Neuronal stem cell (in vitro differentiated cells): ENCODE measurements at places on chromosomes 7 and 10.
A peak's percentile ranks its signal among the peaks of the same experiment; 100 is the strongest.

- no peak for DNase-seq
These were observed 623.2 kb downstream of the GATA3 start for GRCh38 chr10:8677642-8678041.

DNA sequence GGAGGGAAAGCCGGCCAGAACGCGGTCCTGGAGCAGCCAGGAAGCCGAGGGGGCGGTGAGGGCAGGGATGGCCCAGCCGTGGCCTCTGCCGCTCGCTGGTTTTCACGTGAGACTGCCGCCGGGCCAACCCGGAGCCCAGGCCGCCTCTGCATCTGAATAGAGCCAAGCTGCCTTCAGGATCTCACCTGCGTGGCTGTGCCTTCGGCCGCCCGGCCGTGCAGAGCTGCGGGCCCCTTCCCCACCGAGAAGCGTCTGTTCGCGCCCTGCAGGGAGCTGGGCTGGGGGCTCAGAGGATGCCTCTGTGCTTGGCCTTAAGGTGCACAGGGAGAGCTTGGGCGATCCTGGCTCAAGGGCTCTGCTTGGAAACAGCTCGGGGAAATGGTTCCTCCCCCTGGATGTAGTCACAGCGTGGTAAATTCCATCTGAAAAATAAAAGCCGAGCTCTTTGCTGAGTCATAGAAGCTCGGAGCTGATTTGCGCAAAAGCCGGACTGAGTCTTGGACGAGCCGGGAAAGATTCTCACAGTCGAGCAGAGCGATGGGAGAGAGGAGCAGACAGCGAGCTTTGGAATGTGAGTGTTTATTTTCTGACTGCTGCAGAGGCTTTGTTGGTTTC lies at the start of gene JAKMIP3:
Gene JAKMIP3 (plus strand): TSS at position 456 of the 615 bp plus-strand sequence. CDS start 38,863 bp downstream, outside the sequence.
- peak; percentile 27 for DNase-seq

- no peak for DNase-seq
These were observed 48.2 kb upstream of the ZMIZ1 start for GRCh38 chr10:79020605-79021004.

GRCh38 chr7:101563198-101563901 lies 65.7 kb downstream of the MYL10 start:
- no peak for DNase-seq

DNA sequence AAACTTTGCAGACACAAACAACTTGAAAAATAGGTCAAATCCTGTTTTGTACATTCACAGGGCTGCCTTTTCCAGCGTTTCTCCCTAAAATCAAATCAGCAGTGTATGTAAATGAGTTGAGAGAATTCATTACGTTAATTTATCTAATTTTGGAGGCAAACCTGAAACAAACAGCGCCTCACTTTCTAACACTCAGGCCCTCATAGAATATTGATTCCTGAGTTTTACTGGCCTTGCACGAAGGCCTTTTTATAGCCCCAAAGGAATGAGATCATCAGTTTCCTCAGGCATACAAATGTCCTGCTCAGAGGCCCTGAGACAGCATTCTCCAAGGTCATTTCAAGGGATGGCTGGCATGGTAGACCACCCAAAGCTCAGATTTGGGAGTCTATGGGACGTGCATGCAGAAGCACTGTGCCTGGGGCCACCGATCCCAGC lies 131.7 kb upstream of the CHST15 start:
- no peak for DNase-seq

DNA sequence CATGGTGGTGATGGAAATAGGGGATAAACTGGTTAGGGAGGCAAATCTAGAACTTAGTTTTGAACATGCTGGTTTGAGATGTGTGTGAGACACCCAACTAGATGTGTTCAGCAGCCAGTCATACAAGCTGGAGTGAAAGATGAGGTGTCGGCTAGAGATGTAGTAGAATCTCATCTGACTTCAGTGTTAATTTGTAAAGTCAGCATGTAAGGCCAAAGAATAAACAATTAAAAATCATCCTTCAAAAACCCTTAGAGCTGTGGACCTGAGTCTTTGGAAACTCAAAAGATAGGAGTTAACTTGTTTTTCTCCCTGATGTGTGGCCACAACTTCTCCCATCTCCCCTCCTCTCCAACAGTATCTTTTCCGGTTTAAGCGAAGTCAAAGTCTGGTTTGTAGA lies 22.8 kb upstream of the AGK start:
- no peak for DNase-seq

GRCh38 chr10:69957886-69958555 lies 94.6 kb upstream of the MACROH2A2 start:
- no peak for DNase-seq

GRCh38 chr7:75888464-75889222 lies 9.8 kb downstream of the RHBDD2 start:
- no peak for DNase-seq

- DNase-seq = no peak
These were observed 49.7 kb downstream of the FAM241B start for GRCh38 chr10:69679736-69680135.

DNA sequence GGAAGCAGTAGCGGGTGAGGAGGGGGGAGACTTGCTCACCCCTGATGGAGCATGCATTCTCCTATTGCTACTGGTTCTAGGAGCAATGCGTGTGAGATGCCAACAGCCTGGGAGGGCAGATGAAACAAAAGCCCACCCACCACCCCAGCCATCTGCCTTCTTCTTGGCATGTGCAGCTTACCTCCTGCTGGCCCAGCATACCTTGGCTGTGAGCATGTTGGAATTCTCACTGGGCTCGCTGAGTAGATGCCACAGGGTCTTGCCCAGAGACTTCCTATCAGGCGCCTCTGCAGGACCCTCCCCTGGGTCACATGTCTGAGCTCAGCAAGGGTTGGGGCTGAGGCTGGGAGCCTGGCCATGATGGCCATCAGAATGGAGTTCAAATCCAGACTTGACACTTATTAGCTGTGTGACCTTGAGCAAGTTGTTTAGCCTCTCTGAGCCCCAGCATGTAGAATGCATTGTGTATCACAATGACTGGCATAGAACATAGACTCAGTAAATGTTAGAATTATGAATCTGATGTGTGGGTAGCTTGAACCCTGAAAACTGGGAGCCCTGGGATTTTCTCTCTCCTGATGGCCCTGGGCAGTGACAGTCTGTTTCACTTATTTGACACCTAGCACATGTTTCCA lies 38.2 kb downstream of the CDH23 start:
- DNase-seq = no peak

GRCh38 chr7:31077484-31078362 lies 25.6 kb downstream of the ADCYAP1R1 start:
- no peak for DNase-seq

- no peak for DNase-seq
These were observed 1.5 kb downstream of the IL6 start for GRCh38 chr7:22728401-22729029.

DNA sequence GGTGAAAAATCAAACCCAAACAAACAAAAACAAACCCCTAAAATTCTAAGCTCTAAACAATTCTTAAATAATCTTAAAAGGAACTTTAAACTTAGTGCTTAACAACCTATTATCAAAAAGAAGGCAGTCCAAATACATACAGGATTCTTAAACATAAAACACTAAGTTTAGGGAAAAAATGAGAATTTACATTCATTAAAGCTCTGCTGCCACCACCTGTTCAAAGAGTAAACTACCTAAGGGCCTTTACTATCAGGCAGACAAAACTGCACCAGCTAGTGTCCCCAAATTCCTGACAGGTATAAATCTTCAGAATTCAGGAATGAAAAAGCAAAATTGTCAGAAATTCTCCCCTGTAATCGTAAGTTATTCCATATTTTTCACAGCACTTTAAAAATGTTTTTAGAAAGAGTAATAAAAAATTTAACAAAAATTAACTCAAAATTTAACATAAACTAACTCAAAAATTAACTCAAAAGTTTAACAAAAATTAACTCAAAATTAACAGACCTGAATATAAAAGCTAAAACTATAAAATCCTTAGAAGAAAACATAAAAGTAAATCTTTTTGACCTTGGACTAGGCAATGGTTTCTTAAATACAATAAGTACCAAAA lies 55.1 kb downstream of the PDZD8 start:
- peak; percentile 2 for DNase-seq

GRCh38 chr10:99685597-99685967 lies 26.3 kb downstream of the ENTPD7 start:
- DNase-seq = no peak

DNA sequence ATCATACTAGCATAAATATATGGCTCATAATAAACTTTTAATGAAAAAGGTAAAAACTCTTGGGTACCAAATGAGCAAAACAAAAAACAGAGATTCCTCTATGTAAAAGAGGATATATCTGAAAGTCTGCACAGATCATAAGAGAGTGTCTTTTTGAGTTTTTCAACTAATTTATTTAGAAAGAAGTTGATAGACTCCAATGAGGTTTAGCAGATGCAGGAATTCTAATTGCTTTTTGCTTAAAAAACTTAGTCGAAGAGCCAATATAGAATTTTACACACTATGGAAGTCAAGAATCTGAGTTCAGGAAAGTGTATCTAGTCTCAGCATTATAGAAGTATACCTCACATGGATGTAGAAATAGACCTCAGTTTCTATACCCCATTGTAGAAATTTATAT lies 3.4 kb upstream of the MLLT10 start:
- no peak for DNase-seq

DNA sequence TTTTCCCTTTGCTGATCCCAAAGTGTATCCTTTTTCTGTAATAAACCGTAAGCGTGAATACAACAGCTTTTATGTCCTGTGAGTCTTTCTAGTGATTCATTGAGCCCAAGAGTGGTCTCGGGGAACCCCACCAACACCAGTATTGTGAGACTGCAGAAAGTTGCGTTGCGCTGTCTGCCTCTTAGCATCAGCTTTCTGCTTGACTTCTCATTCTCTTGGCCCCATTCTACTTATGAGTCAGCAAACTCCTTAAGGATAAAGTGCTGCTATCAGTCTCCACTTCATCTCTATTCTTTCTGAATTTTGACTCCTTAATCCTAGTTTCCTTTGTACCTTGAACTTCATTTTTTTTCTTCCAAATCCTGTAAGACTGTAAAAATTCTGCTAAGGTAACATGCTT lies 184.3 kb upstream of the MBL2 start:
- DNase-seq = no peak

- no peak for DNase-seq
These were observed 125.2 kb downstream of the SLIT1 start for GRCh38 chr10:97060441-97061084.

- no peak for DNase-seq
These were observed 9.7 kb downstream of the IFIT3 start for GRCh38 chr10:89337484-89337883.

DNA sequence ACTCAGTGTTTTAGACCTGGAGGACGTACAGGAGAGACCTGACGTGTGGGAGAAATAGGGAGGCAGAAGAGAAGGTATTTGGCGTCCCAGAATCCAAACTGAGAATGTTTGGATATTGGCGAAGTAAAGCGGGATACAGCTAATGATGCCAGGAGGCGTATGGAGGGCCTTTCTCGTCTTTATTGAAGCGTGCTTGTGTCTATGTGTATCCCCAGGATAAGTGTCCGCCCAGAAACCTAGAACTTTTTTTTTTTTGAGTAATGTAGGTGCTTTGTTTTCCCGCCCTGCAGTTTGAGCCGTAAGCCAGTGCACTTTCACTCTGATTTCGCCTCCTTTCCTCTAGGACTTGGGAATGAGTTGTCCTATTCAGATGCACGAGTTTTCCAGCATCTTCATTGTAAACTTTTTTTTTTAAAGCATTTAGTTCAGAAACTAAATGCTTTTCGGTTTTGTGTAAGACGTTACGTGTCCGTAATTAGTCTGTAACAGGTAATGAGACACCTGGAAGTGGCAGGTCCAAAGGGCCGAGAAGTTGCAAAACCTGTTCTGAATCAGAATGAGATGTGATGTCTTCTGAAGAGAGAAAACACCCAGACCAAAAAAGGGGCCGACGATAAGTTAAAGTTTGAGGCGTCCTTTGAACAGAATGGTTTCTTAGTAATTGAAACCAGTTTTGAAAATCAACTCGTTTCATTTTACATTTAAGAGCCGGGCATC lies 746 bp downstream of the ARL5B start:
- no peak for DNase-seq

- no peak for DNase-seq
These were observed 103.7 kb upstream of the ZPBP start for GRCh38 chr7:50196719-50197118.

GRCh38 chr10:61329854-61330253 lies 123.3 kb downstream of the TMEM26 start:
- no peak for DNase-seq

DNA sequence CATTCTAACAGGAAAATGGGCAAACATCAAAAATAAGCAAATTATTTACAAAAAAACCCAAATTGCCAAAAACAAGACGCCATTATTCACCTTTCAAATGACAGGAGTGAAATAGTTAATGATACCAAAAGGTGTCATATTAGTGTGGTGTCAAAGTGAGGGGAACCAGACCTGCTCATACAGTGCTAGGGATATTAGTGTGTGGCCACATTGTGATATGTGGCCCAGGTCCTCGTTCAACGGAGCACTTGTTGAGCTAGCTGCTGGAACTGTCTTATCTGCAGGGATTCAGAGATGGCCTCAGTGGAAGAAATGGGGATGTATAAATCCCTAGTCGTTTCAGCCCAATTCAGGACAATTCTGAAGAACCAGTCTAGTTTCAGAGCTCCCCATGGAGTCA lies 41.2 kb downstream of the GPR85 start:
- DNase-seq = no peak

- DNase-seq = no peak
These were observed 39.5 kb downstream of the DIP2C start for GRCh38 chr10:649798-650440.

DNA sequence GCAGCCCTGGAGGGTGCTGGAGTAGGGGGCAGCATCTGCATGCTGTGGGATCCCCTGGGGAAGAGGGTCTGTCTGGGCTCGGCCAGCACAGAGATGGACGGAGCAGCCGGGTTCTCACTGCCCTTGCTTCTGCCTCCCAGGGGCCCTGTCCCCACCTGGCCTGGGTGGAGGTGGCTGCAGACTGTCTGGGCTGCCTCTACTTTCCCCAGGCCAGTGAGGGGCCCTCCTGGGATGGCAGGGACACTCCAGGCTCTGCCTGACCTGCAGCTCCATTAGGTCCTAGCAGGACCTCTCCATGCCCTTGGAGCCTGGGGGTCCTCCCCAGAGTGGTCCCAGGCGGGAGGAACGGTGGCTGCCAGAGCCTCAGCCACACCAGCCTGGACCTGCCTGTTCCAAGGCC lies 63.7 kb downstream of the PWWP2B start:
- DNase-seq = no peak

GRCh38 chr7:11726001-11726793 lies 105.8 kb downstream of the THSD7A start:
- DNase-seq = no peak

DNA sequence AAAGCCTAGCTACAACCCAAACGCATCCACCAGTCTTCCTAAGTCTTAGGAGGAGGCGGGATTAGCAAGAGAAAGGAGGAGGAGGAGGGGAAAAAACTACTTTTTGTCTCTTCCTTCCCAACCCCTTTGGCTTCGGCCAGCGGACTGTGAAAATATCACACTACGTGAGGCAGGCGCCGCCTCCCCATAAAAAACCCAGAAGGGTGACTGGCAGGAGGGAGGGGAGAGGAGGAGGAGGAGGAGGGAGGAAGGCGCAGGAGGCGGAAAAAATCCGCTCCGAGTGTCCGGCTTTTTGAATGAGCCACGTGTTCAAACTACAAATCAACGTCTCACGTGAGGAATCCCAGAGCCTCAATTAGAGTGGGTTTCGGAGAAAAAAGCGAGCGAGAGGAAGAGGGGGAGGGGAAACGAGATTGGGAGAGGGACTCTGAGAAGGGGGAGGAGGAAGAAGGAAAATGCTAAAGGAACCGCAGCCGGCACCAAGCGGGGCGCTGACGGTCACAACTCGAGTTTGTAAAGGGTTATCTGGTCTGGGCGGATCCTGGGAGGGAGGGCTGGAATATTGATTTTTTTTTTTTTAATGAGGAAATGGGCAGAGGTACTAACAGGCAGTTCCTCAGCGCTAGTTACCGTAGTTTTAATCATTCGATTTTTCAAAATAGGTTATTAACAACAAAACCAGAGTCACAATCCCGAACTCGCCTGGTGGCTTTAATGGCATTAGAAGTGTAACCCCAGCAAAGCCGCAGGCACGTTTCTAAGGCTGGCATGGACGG lies at the start of gene IGF2BP3:
Gene IGF2BP3 (minus strand): TSS at position 162 of the 776 bp plus-strand sequence. CDS start 381 bp downstream, outside the sequence.
- peak; percentile 98 for DNase-seq
